ENCODE measurements at places on chromosomes 6 and 20. TPM values are rescaled to one million over a fixed set of nuclear protein-coding genes. Genes with fewer than 3 reads are reported as not detected.

RPRD1B gene
- 43.6 TPM for polyA plus RNA-seq

SLPI gene
- 0.40 TPM for polyA plus RNA-seq

SIM1 gene
- 29.8 TPM for polyA plus RNA-seq

BPIFB2 gene
- polyA plus RNA-seq = not detected

ATP5F1E gene
- 166 TPM for polyA plus RNA-seq

RIPK1 gene
- 31.3 TPM for polyA plus RNA-seq

SSTR4 gene
- polyA plus RNA-seq = not detected

TSBP1 gene
- 0.27 TPM for polyA plus RNA-seq

DNA sequence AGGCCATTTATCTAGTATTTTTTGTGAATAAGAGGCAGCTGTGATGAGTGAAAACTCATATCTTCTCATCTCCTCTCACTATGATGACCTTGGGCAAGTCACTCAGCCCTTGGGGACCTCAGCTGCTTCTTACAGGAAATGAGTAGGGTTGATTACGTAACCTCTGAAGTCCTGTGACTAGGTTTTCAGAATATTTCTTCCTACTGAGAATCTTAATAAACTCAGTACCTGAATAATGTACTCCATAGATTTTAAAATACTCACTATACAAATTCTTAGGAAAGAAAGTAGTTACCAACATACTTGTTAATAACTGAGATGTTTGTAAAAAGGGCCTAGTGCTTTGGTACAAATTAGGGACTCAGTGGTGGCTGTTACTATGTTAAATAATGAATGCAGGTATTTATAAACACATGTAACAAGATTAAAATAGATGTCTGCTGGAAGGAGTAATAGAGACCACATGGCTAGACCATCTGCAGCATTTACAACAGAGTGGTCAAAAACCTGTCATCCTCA lies 60.9 kb downstream of the RPRD1B start:
- DNase-seq = no peak

GRCh38 chr6:108686896-108687295 lies 126.2 kb downstream of the FOXO3 start:
- no peak for DNase-seq

- DNase-seq = peak; percentile 47
Observed at GRCh38 chr6:116971959-116972358, 94.9 kb downstream of the RFX6 start.

DNA sequence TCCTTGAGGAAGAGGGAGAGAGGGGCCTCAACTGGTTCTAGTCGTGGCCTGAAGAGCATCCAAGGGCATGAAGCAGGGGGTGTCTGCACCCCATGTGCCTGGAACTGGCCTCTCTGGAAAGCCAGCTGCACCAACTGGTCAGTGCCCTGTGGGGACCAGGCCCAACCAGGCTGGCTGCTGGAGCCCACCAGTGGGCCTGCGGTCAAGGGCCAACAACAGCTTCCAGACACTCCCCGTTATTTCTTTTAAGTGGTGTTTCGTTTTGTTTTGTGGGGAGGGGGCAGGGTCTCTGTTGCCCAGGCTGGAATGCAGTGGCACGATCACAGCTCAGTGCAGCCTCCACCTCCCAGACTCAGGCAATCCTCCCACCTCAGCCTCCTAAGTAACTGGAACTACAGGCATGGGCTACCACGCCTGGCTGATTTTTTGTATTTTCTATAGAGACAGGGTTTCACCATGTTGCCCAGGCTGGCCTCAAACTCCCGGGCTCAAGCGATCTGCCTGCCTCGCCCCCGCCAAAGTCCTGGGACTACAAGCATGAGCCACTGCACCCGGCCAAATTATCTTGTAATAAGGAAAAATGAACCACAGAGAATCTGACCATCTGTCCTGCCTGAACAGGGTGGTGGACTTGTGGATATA lies 11.9 kb upstream of the C20orf144 start:
- DNase-seq = no peak

- no peak for DNase-seq
Observed at GRCh38 chr6:45608252-45608913, 230.6 kb upstream of the SUPT3H start.

- no peak for DNase-seq
Observed at GRCh38 chr20:60306551-60306950, 348.3 kb downstream of the CDH26 start.

DNA sequence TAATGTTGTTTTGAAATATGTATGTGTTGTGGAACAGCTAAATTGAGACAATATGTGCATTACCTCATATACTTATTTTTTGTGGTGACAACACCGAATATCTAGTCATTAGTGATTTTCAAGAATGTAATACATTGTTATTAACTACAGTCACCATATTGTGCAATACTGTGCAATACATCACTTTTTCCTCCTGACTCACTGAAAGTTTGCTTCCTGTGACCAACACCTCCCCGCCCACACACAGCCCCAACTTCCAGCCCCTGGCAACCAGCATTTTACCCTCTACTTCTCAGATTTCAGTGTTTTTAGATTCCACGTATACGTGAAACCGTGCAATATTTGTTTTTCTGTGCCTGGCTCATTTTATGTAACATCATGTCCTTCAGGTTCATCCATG lies 627.9 kb downstream of the PRKN start:
- no peak for DNase-seq

DNA sequence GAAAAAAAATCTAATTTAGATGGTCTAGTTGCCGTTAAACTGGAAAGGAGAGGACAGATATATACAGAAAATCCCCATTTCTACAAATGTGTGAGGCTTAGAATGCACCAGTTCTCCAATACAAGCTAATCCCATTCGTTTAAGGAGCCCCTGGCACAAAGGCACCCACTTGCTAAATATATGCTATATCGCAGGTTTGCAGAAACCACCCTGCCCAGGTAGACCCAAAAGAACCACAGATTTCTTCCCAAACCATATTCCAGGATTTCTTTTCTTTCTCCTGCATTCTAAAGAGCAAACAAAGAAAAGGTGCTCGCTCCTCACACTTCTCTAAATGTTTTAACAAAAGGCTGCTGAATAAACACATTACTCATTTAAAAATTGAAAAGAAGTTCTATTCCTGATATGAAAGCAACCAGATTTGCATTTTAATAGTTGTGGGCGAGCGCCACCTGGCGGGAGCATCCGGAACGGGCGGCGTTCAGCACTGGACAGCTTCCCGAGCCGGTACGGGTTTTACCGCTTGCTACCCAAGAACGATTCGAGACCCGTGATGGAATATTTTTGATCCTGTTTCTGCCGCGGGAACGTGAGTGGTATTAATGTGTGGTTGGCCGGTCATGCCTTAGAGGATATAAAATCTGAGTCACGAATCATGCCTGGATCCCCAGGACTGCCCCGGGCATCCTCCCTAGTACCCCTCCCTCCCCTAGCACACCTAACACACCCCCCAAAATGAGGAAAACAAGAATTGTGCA lies 2.1 kb downstream of the PTPRT start:
- DNase-seq = peak; percentile 65

GRCh38 chr6:139904158-139904533 lies 529.7 kb upstream of the CITED2 start:
- DNase-seq = no peak

- no peak for DNase-seq
Observed at GRCh38 chr6:9610620-9611415, 804.1 kb downstream of the TFAP2A start.

DNA sequence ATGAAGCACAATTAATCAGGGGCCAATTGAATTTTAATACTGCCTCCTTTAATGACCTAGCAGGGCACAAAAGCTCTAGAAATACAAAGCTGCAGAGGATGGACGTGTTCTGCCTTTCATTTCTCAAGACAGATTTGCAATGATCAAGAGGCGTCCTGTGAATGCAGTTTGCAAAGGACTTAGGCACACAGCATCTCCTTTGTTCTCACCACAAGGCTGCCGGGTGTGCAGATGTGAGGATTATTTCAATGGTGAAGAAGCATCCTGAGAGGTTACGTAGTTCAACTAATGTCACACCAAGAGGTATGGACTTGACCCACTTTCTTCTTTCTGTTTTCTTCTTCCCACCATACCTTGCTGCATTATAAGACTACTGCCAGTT lies 42.9 kb upstream of the SPTLC3 start:
- DNase-seq = no peak

GRCh38 chr6:161394437-161394836 lies 120.6 kb upstream of the AGPAT4 start:
- no peak for DNase-seq

- no peak for DNase-seq
Observed at GRCh38 chr6:93337772-93338394, 81.5 kb downstream of the EPHA7 start.

- no peak for DNase-seq
Observed at GRCh38 chr20:47032933-47033578, 138.4 kb downstream of the EYA2 start.

GRCh38 chr20:16505894-16506293 lies 67.4 kb downstream of the KIF16B start:
- DNase-seq = no peak

DNA sequence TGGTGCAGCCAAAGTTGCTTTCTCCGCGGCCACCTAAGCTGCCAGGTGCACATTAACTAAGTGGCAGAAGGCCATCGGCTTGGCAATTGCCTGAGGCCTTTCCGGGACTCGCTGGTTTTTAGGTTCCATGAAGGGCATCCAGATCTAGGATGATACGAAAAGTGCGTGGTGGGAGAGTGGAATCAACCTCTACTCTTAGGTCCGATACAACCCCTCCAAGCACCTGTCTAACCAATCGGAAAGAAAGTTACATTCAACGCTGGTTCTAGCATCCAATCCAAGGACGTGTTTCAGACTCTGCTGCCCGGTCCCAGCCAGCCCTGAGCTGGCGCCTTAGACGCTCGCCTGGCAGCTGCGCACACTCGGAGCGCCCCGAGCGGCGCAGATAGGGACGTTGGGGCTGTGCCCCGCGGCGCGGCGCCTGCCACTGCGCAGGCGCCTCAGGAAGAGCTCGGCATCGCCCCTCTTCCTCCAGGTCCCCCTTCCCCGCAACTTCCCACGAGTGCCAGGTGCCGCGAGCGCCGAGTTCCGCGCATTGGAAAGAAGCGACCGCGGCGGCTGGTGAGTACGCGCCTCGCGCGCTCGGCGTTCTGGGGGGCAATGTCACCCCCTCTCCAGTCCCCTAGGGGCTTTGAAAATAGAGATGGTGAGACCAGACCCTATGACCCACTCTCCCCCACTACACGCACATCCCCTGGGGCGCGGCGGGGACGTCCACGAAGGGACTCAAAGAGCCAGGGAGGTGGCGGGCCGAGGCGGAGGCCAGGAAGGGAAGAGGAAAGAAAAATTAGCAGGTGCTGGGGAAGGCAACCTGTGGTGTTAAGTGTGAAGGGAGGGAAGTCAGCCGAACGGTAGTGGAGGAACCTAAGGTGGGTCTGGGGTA lies at the start of gene ENPP4:
Gene ENPP4, plus strand, starts transcription at position 361 of the 883 bp plus-strand sequence. CDS start 9,595 bp downstream, outside the sequence.
- peak; percentile 96 for DNase-seq
